Stimulated activated CD8-positive, alpha-beta memory T cell treated with anti-CD3 and anti-CD28 coated beads, Interleukin-15, amount 100 ng/mL, for 4 hours (primary cell): ENCODE measurements at places on chromosomes 5 and 9.

- no peak for DNase-seq
These were observed 47.0 kb upstream of the EGFLAM start for GRCh38 chr5:38211354-38211710.

DNA sequence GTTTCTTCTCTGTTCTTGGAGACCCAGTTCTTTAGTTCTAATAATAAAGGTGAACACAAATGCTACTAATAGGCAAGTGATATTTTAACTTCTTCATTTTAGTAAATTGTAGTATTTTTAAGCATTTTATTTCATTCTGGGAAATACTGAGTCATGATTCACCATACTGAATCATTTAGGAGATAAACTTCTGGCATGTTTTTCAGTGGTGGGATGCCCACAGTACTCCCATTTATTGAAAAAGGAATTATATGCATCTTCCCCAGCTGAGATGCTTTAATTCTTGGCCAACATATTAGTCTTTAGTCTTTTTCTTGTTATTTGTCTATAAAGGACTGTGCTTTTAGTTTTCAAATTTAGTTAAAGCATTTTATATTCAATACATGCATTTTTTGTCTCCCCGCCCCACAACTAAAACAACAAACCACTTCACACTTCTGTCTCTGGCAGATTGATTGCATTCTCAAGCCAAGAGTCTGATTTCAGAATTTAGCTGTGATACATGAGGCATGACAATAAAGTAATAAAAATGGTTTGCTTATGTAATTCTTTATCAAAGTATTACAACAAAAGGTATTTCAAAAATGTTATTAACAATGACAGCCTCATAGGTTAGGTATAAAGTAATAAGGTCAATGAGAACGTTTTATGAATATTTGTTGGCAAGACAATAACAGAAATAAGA, 125.2 kb upstream of the CDH18 start:
- DNase-seq, result no peak

- DNase-seq, result no peak
These were observed 278.8 kb downstream of the PBX3 start for GRCh38 chr9:126025991-126026390.

- no peak for DNase-seq
These were observed 81.5 kb upstream of the PANK3 start for GRCh38 chr5:168660691-168661090.

- no peak for DNase-seq
These were observed 52.1 kb downstream of the ABCA1 start for GRCh38 chr9:104875897-104876296.

GRCh38 chr5:179221877-179222220, 123.4 kb downstream of the ADAMTS2 start:
- DNase-seq, result no peak

DNA sequence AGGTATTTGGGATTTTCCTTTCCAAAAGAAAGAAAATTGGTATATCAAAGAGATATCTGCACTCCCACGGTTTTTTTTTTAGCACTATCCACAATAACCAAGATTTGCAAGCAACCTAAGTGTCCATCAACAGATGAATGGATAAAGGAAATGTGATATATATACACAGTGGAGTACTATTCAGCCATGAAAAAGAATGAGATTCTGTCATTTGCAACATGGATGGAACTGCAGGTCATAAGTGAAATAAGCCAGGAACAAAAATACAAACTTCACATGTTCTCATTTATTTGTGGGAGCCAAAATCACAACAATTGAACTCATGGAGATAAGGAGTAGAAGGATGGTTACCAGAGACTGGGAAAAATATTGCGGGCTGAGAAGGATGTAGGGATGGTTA, 9.8 kb downstream of the ANKRD31 start:
- no peak for DNase-seq

DNA sequence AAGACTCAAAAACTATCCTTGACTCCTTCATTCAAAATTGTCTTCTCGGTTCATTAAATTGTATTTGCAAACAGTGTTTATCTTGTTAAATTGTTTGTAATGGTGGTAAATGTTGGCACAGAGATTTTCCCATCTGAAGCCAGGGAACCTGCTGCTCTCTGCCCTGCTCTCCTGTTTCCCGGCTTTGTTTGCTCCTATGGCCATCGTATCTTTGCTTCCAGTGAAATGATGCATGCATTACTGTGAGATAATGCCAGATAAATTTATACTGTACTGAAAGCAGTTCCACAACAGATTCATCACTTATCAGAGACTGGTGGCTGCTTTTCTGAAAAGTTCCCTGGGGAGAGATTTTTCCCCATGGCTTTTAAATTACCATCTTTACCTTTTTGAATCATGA, 81.4 kb downstream of the CD180 start:
- DNase-seq, result no peak

GRCh38 chr5:141878711-141879425, 658 bp upstream of the PCDH1 start:
- peak; percentile 67 for DNase-seq

DNA sequence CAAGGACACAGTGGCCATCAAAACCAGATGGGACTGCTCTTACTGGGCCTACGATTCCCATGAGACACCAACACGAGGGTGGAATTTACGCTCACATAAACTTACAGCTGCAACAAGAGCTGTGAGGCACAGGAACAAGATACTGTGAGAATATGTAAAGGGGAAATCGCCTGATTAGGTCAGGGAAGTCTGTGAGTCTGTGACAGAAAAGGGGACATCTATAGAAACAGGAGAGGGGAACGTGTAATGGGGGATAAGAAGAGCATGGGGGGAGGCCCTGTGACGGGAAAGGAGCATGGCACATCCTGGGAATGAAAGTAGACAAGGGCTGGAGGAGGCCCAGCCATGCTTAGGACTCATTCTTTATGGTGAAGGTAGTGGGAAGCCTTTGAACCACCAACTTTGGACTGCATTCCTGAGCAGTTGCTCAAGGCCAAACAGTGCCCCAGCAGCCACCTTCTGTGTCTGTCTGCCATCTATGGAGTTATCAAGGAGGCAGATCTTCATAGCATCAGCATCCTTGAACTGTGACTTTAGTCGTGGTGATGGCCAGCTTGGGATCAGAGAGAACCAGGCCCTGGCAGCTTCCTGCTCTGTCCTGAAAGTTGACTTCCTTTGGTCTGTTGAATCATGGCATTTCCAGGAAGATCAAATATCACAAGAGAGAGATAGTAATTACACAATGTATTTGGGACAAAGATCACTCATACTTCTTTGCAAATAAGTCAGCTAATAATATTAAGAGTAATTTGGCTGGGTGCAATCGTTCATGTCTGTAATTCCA, 87.9 kb upstream of the FAM169A start:
- no peak for DNase-seq

- DNase-seq, result no peak
These were observed 74.1 kb downstream of the DAP start for GRCh38 chr5:10686890-10687289.

GRCh38 chr5:159972538-159973362, 36.2 kb upstream of the TTC1 start:
- no peak for DNase-seq

DNA sequence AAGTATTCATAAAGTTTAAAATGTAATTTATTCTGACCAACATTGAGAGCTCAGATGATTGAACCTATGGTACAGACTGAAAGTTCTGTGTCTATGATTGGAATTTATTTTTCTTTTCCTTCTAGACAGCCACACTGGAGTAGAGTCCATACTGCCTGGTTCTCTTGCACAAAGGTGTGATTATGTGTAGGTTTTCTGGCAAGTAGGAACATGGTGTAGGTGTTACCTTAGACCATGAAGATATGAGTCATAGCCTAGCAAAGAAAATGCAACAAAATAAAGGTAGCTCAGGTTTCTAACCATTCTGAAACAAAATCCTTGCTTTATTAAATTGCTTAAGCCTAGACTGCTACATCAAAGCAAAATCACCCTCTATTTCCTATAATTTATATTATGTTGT, 143.4 kb downstream of the CDH12 start:
- no peak for DNase-seq

- no peak for DNase-seq
These were observed 77.5 kb downstream of the HSPA4 start for GRCh38 chr5:133129289-133129688.

- DNase-seq, result no peak
These were observed 66.6 kb downstream of the NPR3 start for GRCh38 chr5:32777733-32778132.

- DNase-seq, result no peak
These were observed 99.2 kb downstream of the CRB2 start for GRCh38 chr9:123455187-123455586.

DNA sequence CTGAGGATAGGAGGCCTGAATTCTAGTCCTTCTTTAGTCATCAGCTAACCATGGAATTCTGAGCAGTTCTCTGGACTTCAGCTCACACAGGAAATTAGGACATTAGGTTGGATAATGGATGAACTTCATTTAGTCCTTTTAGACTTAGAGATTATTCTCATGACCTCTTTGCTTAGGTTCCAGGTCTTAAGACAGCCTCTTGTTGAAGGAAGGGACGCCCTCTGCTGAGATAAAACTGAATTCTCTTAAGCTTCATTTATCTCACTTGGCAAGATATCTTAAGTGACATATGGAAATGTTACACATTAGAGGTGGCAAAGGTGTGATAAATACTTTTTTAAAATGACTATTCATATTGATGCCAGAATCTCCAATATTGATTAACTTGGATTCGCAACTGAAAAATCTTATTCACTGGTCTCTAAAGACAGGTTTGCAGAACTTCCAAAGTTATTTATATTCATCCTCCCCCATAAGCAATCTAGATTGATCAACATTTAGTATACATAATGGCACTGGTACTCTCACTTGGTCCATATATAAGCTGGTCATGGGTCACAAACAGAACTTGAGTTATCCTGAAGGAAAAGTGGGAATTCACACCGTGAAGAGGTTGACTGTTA, 16.9 kb upstream of the ZNF366 start:
- DNase-seq, result no peak

DNA sequence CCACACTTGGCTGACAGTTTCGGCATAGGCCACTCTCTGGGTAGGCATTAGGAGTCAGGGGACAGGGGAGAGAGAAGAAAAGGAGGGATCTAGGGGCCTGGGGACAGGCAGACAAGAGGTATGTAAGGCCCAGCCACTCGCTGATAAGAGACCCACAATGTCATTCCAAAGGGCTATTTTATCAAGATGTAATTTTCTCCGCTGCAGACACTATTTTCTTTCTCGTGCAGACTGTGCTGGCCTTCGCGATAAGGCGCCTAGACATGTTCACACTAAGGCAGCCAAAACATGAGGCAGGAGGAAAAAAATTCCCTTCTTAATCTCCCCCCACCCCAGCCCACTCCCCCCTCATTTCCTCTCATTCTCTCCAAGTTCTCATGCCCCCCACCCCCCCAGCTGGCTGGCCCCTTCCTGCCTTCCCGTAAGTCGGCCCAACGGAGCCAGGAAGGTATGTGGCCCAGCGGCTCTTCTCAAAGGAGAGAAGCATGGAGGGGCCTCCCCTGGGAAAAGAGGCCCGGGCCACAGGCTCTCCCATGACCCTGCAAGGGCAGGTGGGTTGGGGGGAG, 44.9 kb upstream of the SYNPO start:
- no peak for DNase-seq

- no peak for DNase-seq
These were observed 165.0 kb upstream of the MAP3K1 start for GRCh38 chr5:56650386-56650785.

- no peak for DNase-seq
These were observed 8.6 kb downstream of the MORN5 start for GRCh38 chr9:122168356-122168755.

DNA sequence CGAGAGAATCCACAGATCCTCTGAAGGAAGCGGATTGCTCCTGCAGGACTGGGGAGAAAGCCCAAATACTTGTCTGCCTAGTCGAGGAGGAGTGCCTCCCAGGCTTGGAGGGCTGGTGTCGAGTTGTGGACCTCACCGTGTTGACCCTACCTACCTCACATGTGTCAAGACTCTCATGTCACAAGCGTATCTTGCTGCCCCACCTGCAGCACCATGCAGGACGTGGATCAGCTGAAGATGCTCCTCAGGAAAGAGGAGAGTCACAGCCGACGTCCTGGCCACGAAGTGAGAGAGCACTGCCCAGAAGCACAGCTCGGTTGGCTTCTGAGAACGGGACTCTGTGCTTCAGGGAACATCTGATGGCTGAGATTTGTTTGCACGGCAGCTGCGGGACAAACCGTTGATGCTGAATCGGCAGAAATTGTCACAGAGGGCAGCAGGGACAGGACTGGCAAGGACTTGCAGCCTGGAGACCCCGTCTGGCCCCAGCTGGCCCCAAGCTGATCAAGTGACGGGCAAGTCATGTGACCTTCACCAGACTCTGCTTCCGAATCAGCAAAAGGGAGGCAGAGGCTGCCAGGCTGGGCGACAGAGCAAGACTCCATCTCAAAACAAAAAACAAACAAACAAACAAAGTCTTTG, 119.1 kb upstream of the ITGA1 start:
- DNase-seq, result no peak

DNA sequence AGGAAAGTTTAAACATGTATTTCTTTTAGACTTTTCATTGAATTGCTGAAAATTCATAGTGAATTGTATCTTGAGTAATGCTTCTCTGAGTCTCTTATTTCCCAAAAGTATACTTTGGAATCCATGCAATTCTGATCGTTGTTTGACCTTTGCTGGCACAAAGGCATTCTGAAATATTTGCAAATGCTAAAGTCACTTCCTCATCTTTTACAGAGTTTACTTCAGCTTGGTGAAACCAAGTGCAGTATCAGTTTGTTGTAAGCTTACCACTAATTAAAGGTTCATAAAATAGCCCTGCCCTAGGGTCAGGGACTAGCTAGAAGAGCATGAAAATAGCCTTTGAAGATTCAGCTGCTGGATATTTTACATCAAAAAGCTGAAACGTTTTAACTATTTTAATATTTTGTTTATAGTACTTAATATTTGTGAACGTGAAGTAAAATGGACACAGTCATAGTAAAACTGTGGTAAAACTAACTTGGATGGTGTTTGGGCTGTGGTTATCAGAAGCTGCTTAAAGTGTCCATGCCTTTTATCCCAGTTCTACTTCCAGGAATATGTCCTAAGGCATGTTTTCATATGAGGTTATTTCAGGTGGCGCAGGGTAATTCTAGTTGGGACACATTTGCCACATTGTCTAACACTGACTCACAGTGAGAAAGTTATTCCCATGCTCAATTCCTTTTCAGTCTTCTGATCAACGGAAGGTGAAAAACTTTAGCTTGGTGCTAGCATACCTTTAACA, 45.3 kb downstream of the SLC22A5 start:
- DNase-seq, result no peak

DNA sequence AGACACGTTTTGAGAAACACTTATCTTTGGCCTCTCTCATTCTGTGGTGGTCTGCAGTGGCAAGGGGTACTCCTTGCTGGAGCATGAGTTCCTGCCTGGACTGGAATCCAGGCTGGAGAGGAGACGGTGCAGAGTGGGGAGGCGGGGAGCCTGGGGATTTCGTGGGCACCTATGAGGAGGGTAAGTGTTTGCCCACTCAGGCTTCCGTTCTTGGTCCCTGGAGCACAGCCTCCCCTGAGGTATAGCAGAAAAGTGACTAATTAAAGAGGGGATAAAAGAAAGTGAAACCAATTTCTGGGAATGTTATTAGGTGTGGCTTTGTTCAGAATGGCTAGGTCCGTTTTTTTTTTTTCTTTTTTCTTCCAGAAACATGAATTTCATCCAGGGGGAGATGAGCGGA, 90.8 kb downstream of the ARHGAP26 start:
- no peak for DNase-seq

GRCh38 chr5:171129308-171129707, 179.7 kb upstream of the TLX3 start:
- no peak for DNase-seq
